ENCODE measurements at places on chromosomes 5 and 9.

DNA sequence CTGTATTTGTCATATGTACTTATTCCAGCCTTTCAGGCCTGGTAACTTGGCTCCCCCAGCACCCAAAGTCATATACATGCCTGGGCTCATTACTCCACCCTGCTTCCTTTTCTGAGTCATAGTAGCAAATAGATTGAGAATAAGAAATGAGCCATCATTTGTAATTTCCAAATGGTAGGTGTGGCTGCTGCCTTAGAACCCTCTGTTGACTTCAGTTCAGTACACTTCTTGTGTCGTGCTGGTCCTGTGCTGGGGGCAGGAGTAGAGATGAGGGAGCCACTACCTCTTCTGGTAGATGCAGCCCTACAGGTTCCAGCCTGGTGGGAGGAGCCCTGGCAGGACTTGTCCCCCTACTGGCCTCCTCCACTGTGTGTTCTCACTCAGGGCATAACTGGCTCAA lies 11.1 kb downstream of the GM2A start:
- no peak for DNase-seq
- H3K27me3 ChIP-seq = no peaks in the 10 kb centered on the region
- peak overlapping the region; percentile 65 for H3K27ac ChIP-seq
- H3K4me1 ChIP-seq = peaks cover 45% of the 10 kb centered on the region
- H3K4me3 ChIP-seq = no peak overlapping the region
- H3K36me3 ChIP-seq = peaks cover 23% of the 10 kb centered on the region

DNA sequence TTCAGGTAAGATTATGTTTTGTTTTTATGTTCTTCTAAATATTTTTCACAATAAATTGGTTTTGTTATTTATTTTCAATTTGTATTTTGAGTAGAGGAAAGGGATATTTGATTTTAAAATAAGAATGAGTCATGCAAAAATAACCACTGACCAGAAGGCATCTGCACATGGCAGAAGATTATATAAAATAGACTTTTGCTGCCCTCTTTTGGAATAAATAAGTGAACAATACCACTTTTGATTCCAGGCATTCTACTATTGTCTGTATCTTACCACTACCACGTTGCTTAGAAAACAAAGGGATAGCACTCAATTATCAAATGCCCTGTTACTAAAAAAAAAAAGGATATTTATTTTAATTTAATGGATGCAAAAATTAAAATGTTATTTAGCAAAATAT lies 227.3 kb upstream of the ITGA1 start:
- no peak for DNase-seq
- H3K27me3 ChIP-seq = no peaks in the 10 kb centered on the region
- H3K4me3 ChIP-seq = no peak overlapping the region
- no peaks in the 10 kb centered on the region for H3K36me3 ChIP-seq

GRCh38 chr5:73325546-73325945 lies 123.0 kb downstream of the FOXD1 start:
- H3K36me3 ChIP-seq = no peaks in the 10 kb centered on the region
- no peak overlapping the region for H3K4me3 ChIP-seq
- no peak overlapping the region for H3K27ac ChIP-seq
- H3K4me1 ChIP-seq = no peaks in the 10 kb centered on the region

GRCh38 chr5:131252824-131253171 lies 11.1 kb upstream of the CDC42SE2 start:
- H3K4me1 ChIP-seq = no peaks in the 10 kb centered on the region
- H3K27me3 ChIP-seq = no peaks in the 10 kb centered on the region
- no peaks in the 10 kb centered on the region for H3K36me3 ChIP-seq
- peak overlapping the region; percentile 68 for H3K27ac ChIP-seq

- H3K27ac ChIP-seq = peak overlapping the region; percentile 72
- H3K4me1 ChIP-seq = peaks cover 72% of the 10 kb centered on the region
- no peak for DNase-seq
- H3K4me3 ChIP-seq = no peak overlapping the region
- H3K27me3 ChIP-seq = no peaks in the 10 kb centered on the region
Observed at GRCh38 chr9:128558431-128559310, 6.3 kb downstream of the SPTAN1 start.

DNA sequence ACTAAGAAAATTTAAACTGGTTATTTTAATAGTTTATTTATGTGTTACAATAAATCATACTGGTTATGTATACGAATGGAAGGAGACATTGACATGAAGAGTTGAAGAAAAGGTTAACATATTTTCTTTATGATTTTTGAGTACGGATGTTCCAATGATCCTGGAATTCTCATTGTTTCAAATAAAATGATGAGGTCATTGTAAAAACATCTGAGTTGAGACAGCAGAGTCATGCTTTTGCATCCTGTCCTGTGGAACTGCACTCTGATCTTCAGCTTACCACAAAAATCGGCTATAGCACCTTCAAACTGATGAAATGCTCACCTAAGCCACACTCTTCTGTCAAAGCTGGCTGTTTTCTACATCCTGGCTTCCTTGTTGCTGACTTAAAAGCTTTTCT lies 67.8 kb downstream of the PTCD2 start:
- no peaks in the 10 kb centered on the region for H3K36me3 ChIP-seq
- H3K27ac ChIP-seq = no peak overlapping the region
- H3K4me3 ChIP-seq = no peak overlapping the region
- no peaks in the 10 kb centered on the region for H3K27me3 ChIP-seq

- H3K27ac ChIP-seq = no peak overlapping the region
- no peaks in the 10 kb centered on the region for H3K27me3 ChIP-seq
- no peak for DNase-seq
Observed at GRCh38 chr5:140151144-140152021, 23.6 kb upstream of the CYSTM1 start.

All from esophagus squamous epithelium (tissue), 5 donors.